ENCODE measurements at places on chromosomes 4 and X.

DNA sequence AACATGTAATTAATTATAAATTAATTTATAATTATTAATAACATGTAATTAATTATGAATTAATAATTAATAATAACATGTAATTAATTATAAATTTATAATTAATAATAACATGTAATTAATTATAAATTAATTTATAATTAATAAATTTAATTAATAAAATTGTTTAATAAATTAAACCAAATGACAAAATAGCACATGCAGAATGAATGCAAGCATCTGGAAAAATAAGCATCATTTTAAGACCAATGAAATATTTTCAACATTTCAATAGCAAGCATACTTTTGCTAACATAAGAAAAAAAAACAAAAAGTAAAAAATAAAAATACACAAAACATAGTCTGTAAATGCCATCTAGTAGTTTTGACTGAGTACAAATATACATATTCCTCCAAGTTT lies 21.8 kb downstream of the GYPE start:
- DNase-seq: no peak

GRCh38 chr4:71487344-71487920 lies 148.6 kb downstream of the SLC4A4 start:
- DNase-seq: no peak

GRCh38 chr4:86060341-86060740 lies 299.5 kb downstream of the MAPK10 start:
- DNase-seq: no peak

DNA sequence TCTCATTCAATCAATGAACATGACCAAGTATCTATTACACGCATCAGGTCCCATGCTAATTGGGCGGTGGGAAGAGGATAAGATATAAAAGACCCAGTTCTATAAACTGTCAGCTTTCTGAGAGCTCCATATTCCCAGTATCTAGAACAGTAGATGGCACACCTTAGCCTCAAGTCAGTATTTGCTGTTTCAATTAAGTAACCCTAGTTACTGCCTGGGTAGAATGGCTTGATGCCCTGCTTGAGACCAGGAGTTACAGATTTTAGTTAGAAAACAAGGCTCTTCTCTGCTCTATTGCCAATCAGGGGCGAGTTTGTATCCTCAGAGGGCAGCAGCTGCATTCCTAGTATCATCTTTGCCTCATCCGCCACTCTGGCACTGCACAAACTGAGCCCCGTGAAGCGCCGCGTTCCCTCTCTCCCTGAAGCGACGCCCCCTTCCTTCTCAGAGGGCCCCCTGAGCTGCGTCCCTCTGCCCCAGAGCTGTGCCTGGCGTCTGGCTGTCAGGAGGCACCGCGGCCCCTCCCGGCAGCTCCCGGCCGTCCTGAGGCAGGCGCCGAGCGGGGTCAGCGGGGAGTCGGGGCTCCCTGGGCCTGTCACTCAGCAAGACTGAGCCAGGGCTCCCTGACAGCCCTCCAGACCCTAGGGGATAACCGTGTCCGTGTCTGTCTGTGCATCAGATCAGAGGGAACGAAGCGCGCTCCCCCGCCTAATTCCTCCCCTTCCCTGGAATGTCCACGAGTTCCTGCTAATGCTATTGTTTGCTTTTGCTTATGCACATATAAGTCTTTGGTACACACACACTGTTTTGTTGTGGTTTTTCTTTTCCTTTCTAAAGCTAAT lies 212.4 kb upstream of the TTC29 start:
- DNase-seq: no peak

GRCh38 chr4:183503497-183504063 lies 1.3 kb upstream of the ING2 start:
- no peak for DNase-seq

DNA sequence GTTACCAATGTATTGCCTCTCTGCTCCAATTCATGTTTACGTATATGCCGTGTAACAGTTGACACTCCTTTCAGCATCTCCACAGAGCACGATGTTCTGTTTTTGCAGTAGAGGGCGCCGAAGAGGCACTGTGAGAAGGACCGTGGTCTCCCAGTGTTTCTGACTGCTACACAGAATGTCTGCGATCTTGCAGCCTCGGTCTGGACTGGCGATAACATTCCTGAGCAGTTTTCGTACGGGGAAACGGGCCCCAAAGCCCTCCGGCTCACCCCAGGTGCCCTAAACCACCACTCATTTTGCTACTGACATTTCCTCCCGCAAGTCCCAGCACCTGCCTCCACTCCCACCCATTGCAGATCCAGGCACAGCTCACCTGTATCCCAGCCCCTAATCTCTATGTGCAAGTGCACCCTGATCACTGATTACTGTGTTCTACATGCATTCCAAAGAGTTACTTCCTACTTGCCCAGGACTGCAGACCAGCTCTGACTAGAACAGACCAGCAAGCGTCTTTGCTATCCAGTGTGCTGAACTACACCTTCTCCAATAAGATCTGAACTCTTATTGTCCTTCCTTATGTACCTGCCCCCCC lies 12.4 kb upstream of the NFXL1 start:
- DNase-seq: peak; percentile 34

DNA sequence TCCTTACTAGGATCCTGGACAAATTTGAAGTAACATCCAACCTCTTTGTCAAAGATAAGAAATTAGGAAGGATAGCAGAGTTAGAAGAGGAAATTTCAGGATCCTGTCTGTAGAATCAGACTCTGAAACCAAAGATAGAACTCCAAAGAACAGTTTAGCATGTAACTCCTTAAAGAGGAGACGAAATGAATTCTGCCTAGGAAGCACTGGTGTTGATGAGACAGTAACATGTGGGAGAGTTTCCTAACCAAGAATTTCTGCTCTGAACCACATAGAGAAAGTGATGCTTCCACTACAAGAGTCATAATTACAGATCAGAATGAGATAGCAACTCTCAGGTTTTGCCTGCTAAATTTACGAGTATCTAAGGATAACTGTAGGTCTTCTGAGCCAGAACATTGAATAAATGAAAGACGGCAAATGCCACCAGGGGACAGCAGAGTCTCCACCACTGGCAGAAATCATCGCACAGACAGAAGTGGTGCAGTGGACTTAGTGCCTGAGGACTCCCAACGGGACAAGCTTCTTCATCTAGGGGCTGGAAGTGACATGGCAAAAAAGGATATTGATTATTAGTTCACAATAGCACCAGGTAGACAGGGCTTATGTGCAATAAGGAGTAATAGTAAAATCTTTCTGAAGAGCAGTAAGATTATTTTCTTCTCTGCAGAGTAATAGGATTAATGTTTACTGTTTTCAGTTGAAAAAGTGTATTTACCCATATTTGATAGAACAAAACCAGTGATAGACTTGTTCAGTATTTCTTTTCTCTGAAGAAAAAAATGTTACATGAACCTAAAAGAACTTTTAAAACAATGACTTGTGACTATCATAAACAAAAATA lies 6.7 kb upstream of the PPID start:
- peak; percentile 25 for DNase-seq

- DNase-seq: peak; percentile 17
These were observed 24.8 kb downstream of the HOPX start for GRCh38 chr4:56656346-56656643.

- no peak for DNase-seq
These were observed 167.2 kb downstream of the LHFPL1 start for GRCh38 chrX:112512509-112512908.

DNA sequence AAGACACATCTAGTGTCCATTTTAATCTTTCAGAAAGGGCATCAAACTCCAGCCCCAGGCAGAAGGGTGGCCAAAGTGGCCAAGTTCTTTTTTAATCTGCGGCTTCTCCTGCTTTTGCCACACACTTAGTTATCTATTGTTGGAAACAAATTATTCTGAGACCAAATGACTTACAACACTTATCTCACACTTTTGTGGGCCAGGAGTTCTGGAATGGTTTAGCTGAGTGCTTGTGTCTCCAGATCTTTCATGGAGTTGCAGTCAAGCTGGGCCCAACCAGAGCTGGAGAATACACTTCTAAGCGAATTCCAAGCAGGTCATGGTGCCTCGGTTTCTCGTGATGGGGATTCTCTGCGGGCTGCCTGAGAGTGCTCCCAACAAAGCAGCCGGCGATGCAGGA lies 4.0 kb downstream of the TXK start:
- no peak for DNase-seq

DNA sequence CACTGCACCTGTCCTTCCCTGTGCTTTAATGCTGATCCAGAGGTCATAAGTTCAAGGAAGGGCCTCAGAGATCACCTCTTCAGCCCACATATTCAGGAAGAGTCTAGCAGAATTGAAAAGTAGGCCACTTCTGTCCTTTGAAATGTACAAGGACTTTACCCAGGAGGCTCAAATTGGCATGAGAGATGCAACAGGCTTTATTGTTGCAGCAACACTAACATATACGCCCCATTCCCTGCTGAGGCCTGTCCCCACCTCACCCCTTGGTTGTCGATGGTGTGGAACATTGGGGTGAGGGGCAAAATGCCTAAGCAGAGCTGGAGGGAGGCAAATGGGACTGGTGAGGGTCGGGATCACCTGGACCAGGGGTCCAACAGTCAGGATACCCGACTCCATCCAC lies 2.8 kb downstream of the PRAF2 start:
- no peak for DNase-seq

DNA sequence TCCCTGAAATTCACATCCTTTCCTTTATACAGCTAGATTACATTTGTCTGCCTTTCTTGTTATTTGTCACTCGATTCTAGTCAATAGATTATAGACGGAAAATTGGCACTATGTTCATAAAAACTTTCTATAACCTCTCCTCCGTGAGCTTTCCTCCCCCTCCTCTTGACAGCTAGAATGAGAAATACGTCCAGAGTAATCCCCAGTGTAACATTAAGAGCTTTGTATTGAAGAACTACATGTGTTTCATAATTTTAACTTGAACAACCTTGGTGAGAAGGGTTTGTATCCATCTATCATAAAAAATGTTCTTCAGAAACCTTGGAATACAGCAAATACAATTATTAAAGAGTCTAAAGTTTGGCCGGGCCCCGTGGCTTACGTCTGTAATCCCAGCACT lies 1707.4 kb downstream of the PCDH7 start:
- no peak for DNase-seq

- DNase-seq: no peak
These were observed 626.6 kb upstream of the IGFBP7 start for GRCh38 chr4:57736781-57737180.

- no peak for DNase-seq
These were observed 13.9 kb downstream of the ALB start for GRCh38 chr4:73417973-73418372.
